ENCODE measurements at places on chromosomes 7 and 10.

DNA sequence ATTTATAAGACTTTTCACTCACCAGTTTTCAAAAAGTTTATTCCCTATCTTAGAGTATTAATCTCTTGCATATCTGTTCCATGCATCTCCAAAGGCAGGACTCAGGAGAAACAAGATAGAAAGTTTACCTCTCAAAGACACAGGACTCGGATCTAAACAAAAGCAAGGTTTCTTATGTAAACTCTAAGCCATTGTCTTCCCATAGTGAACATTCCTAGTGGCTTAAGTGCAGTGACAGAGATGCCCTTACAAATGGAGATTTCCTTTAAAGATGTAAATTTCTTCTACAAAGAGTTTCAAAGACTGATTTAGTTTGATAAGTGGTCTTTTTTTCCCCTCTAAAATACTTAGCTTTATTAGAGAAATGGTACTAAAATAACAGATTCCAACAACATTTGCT, 209.8 kb downstream of the ACTR3B start:
- DNase-seq = no peak

DNA sequence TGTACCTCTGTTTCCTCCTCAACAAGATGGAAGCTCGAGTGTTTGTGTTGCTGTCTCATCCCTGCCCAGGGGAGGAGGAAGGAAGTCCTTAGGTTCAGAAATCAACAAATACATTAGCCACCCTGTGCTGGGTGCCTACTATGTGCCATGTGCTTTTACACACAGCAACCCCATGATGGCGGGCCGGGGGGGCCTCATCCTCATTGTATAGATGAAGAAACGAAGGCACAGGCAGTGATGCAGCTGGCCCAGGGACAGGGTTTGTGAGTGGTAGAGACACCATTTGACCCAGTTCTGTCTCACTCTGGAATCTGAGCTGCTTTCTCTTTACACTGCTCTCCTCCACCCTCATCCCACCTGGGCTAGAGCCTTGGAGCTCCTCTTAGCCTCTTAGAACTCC, 1.9 kb upstream of the CALHM2 start:
- DNase-seq = no peak

GRCh38 chr7:140084142-140084655, 21.4 kb upstream of the PARP12 start:
- DNase-seq = no peak

DNA sequence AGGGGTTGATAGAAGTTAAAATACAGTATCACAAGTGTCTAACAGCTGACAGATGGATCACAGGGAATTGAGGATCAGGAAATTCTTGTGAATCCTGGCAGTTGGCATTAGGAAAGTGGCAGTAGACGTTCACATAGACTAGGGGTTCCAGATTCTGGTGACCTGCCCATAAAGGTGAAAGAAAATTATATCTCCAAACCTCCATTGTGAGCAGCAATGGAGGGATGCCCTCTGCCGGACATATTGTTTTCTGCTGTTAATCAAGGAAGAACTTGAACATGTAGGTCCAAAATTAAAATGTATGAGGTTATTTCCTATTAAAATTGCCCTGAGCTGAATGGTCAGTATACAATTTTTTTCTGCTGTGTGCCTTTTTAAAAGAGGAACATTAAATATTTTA, 5.1 kb downstream of the NME8 start:
- no peak for DNase-seq

- DNase-seq = no peak
These were observed 78.0 kb downstream of the TAF3 start for GRCh38 chr10:7896297-7896696.

GRCh38 chr7:138478499-138478908, 18.4 kb downstream of the TRIM24 start:
- DNase-seq = no peak

DNA sequence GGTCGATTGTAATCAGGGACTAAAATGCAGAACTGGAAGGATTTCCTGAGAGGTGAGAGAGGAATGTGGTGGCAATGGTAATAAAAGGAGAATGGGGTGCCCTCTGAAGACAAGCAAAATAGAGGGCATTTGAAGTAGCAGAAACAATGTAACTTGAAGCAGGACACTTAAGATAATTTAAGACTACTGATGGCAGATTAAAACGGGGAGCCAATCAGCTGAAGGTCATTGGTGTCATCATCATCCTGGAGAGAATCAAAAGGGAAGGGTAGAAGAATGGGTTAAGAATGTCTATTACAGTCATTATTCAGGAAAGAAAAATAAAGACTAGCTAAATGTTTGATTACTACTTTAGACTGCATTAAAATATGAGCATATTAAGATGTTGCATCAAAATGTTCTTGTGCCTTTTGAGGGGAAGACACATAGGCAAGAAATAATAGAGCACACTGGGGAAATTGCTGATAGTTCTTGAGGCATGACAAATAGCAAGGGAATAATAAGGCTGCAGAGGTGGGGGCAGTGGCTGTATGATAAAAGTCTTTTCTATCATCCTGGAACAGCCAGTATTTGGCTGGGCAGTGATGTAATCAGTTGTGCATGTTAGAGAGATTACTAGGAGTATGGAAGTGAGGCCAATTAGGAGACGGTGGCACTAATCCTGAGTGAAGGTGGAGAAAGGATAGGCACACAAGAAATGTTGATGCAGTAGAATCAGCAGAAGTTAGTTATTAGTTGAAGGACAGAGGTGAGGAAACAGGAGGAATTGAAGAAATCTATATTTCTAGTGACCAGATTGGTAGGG, 60.2 kb downstream of the CCDC71L start:
- no peak for DNase-seq

DNA sequence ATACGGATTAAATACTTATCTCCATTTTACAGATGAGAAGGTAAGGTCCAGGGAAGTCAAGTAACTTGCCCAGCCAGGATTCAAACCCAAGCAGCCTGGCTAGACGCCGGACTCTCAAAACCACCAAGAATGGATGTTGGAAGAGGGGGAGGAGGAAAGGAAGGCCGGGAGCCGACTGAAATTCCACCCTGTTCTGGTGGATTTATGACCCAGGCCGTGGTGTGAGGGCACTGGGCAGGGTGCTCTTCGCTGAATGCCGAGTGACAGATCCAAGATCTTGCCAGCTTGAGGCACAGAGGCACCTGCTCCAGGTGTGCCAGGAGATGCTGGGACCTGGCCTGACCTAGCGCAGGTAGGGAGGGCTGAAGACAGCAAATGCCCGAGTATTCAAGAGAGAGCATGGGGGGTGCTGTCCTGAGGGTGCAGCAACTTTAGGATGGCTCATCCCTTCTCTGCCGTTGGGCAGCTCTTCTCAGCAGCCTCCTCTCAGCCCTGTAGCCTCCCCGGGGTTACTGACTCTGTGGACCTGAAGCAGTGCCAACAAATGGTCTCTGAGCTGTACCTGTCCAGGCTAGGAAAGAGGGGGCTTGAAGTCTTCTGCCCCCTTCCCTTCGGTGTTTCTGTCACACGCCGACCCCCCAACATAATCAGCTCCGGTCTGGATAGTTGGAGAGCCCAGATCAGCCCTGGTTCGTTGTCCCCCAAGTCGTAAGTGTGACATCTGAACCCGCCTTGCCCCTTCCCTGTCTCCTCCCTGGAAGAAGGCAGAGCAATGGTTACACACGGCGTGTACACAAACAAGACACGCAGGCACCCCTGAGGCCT, 713 bp downstream of the LOXL4 start:
- no peak for DNase-seq

GRCh38 chr7:114158275-114158674, 239.5 kb upstream of the PPP1R3A start:
- DNase-seq = no peak

DNA sequence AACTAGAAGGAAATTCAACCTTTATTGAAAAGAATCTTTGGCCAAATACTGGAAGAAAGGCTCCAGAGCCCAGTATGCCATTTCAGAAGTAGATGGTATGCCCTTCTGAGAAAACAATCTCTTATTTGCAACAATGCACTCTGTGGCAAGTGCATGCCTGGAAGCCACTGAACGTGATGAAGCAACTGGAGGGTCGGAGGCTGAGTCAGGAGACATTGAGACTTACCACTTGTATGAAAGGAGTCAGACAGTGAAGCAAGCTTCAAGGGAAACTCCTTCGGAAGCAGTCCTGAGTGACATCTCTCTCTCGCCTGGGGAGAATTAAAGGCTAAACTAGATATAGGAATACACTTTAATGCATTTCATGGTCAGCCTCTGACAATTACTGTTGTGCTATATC, 353.7 kb downstream of the NRG3 start:
- DNase-seq = no peak

- DNase-seq = no peak
These were observed at the start of gene PON3 for GRCh38 chr7:95396136-95397032. PON3 (minus strand) TSS chr7:95396375; CDS start chr7:95396350, 25 bp downstream.

DNA sequence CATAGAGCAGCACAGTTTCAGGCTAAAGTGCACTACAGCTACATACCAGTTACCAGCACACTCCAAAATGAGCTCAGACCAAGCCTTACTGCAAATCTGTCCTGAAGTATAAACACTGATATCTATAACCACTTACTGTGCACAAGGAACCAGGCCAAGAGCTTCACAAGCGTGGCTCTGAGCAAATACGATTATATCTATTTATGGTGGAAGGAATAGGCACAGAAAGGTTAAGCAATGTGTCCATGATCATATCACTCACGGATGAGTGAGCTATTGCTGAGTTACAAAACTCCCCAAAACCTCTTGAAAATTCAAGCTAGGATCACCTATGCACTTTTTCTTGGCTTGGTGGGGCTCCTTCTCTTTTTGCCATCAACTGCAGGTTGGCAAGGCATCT, 84.9 kb downstream of the GPAM start:
- no peak for DNase-seq

DNA sequence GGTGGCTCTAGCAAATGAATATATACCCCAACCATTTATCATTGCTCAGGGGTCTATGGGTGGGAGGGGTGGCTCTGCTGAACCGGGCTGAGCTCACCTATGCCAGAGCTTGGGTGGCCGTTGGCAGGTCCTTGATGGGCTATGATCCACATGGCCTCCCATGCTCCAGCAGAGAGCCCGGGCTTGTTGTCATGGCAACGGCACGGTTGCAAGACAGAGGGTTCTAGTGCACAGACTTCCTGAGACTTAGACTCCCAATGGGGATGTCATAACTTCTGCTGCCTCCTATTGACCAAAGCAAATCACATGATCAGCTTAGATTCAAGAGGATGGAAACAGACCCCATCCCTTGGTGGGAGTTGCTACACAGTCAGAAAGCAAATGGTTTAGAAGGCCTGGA, 36.4 kb upstream of the CARD11 start:
- no peak for DNase-seq

- DNase-seq = no peak
These were observed 50.7 kb upstream of the GHITM start for GRCh38 chr10:84088626-84089025.

- DNase-seq = no peak
These were observed 239.7 kb upstream of the INHBA start for GRCh38 chr7:41942468-41943093.

DNA sequence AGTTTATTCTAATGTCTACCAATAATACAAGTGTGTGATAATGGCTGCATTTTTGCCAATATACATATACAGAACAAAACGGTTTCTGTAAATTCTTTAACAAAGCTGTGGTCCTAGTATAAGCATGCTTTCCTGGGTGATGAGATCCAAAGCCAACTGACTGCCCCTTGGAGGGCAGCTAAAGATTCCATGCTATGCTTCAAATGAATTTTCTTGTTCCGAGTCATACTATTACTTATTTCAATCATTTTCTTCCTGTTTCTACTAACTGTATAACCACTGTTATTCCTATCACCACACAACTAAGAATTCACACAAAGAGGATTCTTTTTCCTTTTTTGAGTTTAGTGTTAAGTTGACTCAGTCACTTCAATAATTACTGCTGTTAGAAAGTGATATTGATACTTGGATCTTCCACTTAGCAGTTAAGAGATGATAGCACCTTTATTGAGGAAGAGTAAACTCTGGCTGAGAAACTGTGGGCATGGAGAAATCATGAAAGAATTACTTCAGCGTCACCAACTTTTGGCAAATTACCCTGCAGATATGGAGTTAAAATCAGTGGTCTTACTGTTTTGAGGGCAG, 197.5 kb downstream of the ARL4A start:
- no peak for DNase-seq

DNA sequence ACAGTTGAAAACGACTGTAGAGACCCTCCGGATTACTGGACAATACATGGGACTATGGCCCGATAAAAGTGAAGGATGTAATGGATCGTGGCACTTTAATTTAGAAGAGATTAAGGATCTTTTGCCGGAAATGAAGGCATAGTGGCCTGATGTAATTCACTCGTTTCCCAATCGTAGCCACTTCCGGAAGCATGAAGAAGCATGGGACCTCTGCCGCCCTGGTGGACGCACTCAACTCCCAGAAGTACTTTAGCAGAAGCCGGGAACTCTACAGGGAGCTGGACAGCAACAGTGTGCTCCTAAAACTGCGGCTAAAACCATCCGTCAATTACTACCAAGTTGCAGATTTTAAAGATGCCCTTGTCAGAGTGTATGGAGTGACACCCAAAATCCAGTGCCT, 59.6 kb upstream of the NUPR2 start:
- no peak for DNase-seq

GRCh38 chr10:110184398-110184797, 23.0 kb upstream of the MXI1 start:
- DNase-seq = no peak

DNA sequence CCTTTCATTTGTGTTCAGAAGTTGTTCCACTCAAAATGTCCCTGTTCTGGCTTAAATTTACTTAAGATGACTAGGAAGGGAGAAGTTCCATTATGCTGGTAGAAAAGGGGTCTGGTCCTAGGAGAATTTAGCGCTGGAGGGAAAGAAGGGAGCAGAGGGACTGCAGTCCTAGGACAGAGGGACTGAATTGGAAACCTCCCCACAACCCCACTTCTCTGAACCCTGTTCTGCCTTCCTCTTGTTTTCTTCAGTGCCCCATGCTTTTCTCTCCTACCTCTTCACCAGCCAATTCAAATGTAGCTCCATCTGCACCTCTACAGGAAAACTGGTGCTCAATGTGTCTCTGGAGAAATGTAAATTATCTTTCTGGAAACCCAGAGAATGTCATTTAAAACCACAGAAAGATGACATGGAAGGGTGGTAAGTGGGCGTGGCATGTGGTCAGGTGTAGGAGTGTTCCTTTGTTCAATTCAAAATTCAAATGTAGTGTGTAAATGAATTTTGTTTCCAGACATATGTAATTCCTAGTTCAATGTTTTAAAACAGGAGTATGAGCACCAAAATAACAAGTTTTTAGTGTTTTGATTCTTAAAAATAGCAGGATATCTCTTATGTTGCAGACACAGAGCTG, 24.0 kb upstream of the RHOBTB1 start:
- no peak for DNase-seq

DNA sequence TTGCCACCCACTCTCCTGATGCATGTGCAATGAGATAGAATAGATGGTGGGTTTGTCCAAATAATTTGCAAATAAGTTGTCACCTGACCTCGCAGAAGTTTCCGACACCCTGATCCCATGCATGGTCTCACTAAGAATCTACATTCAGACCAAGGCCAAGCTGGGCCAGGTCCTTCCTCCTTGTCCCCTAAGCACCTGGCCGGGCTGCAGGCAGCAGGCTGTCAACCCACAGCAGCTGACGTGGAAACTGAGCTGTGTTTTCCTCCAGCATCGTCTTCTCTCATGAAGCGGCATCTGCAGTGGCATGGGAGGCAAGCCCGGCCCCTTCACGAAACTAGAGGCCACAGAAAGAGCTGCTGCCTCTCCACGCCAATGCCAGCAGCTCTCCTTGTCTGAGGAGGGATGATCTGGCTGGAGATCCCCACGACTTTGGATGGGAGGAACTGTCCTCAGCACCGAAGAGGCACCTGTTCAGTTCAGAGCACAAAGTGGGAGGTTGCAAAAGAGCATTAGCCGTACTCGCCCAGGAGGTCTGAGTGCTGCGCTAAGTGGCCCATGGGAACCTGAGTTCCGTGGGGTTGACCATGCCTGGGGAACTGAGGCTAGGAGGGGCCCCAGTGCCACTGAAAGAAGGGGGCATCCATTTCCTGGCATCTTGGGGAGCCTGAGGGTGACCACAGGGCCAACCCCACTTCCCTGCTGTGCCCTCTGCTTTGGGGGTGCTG, 110.5 kb upstream of the INSIG1 start:
- DNase-seq = no peak

All from occipital lobe (tissue), 3 donors.